CD4-positive, alpha-beta T cell treated with Interleukin-2 at 100 ng/mL for 4 hours (primary cell): ENCODE measurements at places on chromosomes 3 and 15.

DNA sequence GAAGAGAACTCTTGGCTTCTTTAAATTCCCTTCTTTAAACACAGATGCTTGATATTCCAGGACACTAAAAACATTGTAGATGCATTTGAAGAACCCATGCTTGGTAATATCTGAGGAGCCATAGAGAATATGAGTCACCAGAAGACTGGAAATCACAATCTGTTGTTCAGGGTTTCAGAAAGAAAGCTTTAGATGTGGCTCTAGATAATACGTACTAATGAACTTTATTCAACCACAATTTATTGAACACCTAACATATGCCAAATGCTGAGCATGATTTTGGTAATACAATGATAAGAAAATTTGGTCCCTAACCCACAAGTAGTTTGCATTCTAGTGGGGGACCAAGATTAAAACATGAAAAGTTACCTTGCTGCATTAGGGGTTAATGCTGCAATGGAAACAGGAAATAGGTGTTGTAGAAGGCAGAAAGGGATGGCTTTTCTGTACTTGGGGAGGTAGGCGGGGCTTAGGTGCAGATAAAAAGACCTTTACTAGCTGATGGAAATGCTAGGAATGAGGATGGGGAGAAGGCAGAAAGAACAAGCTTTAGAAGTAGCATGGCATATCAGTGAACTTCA, 11.6 kb upstream of the PLD1 start:
- no peak for DNase-seq

DNA sequence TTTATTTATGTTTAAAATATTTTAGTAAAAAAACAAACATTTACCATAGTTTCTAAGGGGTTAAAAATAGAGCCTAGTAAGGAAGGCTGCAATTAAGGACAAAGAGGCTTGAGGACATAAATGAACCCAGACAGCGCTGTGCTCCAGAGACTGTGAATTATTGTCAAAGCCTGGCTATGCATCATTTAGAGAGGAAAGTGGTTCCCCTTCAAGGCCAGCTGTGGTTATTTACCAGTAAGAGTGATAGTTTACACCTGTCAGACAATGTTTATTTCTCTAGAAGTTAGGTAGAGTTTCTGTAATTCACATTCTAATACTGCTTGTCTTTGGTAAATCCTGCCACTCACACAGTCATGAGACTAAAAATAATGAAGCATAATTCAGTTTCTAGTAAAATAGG, 32.4 kb upstream of the PIK3R4 start:
- no peak for DNase-seq

DNA sequence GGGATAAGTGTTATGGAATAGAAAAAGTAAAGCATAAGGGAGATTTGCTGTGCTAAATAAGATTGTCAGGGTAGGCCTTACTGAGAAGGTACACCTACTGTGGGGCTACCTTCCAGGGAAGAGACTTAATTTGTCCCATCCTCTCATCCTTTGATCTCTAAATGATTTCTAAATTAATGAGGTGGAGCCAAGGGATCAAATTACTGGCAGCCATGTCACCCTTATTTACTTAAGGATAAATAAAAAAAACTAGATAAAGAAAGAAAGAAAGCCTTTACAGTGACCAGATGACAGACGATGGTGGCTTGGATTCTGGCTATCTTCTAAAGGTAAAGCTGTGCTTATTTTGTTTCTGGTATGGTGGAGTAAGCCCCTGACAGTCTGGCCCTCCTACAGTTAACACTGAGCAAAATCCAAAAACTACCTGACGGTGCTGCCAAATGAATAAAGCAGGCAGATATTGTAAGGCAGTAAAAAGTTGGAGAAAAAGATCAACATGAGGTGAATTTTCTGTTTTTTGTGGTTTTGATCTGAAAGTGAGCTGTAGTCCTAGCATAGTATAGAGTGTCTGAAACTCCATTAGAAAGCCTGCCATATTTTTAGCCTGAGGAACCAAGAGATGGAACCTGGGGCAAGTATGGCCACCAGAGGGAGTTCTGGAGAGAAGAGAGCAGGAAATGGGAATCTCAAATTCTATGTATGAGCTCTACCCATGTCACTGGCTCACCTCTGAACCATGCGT, 285.1 kb upstream of the MANF start:
- peak; percentile 3 for DNase-seq

DNA sequence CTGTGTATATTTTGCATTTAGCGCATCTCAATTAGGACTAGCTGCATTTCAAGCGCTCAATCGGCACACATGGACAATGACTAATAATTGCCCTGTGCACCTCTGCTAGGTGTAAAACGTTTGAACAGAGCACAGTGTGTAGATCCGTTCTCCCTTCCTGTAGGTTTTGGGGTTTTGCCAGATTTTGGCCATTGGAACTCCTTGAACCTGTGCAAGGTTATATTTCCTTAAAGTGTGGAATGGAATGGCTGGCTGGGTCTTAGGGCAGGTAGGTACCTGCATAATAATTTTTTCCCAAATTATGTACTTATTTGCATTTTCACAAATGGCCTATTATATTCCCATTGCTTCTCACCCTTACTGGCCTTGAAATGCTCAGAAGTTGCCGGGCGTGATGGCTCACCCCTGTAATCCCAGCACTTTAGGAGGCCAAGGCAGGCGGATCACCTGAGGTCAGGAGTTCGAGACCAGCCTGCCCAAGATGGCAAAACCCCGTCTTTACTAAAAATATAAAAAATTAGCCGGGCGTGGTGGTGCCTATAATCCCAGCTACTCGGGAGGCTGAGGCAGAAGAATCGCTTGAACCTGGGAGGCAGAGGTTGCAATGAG, 777 bp downstream of the RNU5B-1 start:
- no peak for DNase-seq

GRCh38 chr3:191438150-191438814, 22.7 kb upstream of the PYDC2 start:
- DNase-seq: no peak

- DNase-seq: no peak
Measured at GRCh38 chr15:60477916-60478565, 901 bp downstream of the ICE2 start.

GRCh38 chr15:96494505-96494904, 164.0 kb downstream of the NR2F2 start:
- DNase-seq: no peak

DNA sequence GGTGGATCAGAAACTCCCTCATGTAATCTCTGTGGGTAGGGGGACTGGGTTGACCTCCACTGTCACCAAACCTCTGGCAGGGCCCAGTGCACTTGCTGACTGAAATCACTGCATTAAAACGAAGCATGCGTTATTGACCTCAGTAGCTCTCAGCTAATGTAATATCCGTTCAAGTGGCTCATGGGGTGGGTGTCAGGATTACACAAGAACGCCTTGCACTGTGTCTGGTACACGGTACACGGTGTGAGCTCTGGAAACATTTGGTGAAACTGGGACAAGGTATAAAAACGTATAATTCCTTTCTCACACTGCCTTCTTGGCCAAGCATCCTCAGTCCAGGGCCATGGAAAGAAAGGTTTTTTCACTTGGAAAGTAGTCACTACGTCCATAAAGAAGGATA, 11.9 kb downstream of the LRTM1 start:
- no peak for DNase-seq

DNA sequence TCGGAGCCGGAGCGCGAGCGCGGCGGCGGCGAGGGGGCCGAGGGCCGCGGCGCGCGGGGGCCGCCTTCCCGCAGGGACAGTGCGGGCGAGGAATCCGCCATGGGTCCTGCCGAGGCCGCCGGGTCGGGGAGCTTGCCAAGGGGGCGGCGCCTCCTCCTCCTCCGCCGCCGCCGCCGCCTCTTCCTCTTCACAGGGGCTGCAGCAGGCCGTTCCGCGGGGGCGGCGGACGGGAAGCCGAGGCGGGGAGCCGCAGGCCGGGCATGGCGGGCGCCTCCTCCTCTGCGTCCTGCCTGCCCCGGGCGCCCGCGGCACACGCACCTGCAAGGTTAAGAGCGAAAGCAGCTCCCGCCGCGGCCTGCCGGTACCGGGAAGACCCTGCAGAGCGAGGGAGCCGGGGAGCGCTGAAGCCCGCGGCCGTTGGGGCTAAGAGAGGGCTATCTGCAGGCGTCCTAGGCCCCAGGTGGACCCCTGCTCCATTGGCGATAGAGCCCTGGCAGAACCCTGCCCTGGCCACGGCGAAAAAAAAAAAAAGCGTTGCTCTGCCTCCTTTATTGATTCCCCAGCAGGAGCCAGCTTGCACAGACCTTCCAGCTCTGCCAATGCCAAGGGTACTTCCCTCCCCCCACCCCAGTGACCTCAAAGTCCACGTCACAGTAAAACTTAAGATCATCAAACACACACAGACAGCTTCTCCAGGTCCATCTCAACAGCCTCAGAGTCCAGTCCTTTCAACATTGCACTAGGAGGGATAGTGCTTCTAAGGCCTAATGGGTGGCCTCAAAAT, at the start of gene LYSMD2:
Gene LYSMD2 (minus strand): TSS at position 134 of the 784 bp plus-strand sequence. CDS start 33 bp downstream, at position 101.
- peak; percentile 58 for DNase-seq

DNA sequence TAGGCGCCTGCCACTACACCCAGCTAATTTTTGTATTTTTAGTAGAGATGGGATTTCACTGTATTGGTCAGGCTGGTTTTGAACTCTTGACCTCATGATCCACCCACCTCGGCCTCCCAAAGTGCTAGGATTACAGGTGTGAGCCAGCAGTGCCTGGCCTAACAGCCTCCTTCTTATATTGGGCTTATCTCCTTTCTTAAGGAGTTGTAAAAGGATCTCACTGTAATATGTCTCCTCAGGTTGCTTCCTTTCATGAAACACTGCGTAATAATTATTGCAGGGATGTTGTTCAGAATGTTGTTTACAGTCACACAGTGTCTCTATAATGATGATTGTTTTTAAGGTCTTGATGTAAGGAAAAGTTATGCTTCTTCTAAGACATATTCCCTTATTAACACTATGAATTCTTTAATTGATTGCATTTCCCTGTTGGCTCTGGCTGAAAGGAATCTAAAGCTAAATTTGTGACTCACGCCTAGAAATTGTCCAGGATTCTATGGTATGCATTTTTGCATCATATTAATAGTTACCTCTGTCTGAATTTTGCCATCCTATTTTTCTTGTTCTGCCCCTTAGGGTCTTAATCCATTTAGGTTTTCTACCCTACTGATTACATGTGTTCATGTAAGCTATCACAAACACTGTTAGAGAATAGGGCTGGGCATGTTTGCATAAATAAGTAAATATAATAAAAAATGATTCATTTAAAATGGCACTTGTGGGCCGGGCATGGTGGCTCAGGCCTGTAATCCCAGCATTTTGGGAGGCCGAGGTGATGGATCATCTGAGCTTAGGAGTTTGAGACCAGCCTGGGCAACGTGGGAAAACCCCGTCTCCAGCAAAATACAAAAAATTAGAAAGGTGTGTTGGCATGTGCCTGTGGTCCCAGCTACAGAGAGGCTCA, 24.5 kb upstream of the RNF111 start:
- DNase-seq: no peak

DNA sequence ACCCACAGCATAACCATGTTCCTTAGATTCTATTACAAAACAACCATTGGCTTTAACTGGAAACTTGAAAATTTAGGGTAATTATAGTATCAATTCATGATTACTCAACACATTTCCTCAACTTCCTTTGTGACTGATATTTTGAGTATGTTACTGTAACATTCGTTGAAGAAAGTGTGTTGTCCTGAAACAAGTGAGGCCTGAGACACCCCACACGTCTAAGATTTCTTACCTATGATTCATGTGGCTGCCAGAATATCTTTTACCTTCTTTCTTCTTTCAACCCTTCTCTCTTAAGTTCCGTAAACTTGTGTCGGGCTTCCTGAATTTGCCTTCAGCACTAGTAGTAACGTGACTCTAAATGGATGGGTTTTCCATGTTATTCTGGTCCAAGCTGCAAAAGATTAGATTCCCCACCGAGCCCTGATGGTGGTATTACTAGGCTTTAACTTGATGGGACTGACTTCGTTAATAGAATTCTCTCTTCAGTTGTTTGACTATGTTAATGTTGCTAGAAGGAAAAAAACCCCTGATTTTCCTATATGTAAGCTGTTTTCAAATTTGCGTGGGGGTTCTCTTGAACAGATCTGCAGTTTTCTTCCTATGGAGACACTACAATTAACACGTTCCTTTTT, 296.0 kb upstream of the ICE2 start:
- no peak for DNase-seq

- no peak for DNase-seq
Measured at GRCh38 chr3:118501152-118501551, 533.5 kb downstream of the IGSF11 start.

DNA sequence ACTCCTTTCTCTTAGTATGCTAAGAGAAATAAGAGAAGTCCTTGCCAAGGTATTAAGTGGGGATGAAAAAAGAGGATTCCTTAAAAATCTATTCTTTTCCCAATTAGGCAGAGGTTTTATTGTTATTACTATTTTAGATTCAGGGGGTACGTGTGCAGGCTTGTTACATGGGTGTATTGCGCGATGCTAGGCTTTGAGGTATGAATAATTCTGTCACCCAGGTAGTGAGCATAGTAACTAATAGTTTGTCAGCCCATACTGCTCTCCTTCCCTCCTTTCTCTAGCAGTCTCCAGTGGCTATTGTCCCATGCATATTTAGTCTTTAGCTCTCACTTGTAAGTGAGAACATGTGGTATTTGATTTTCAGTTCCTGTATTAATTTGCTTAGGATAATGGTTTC, 83.9 kb downstream of the LEKR1 start:
- no peak for DNase-seq

DNA sequence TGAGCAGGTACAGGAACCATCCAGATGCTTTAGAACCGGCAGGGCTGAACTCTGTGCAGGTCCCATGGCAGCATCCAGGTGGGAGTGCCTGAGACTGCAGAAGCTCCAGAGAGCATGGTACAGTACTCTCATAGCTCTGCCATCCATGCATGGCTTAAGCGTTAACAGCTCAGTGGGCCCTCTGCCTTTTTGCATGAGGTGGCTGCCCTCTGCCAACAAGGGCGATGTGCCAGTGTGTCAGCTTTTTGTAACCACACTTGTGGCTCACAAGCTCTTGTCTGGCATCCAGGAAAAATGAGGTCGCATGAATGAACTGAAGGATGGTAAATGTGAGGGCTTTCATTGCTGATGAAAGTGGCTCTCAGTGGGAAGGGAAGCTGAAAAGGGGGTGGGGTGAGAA, 950.1 kb downstream of the DIPK2A start:
- DNase-seq: no peak

DNA sequence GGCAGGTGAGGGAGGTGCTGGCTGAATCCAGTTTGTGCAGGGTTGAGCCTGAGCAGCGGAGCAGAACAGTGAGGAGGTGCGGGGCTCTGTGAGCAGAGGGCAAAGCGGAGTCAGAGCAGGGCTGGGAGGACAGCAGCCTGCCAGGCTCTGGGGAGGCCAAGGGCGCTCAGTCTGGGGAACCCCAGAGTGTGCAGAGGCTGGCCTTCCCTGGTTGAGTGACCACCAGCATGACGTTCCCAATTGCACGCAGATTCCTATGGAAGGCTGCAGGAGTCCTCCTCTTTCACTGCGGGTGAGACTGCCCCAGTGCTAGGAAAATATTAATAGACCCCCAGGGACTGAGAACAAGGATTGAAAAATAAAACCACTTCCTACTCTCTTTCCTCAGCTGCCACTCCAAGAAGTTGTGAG, 13.2 kb downstream of the MRAS start:
- DNase-seq: no peak
